Stimulated activated CD4-positive, alpha-beta T cell treated with anti-CD3 and anti-CD28 coated beads, TNF-alpha, amount 100 ng/mL, for 1 hour (primary cell): ENCODE measurements at places on chromosomes 2 and 18.
A peak's percentile ranks its signal among the peaks of the same experiment; 100 is the strongest.

DNA sequence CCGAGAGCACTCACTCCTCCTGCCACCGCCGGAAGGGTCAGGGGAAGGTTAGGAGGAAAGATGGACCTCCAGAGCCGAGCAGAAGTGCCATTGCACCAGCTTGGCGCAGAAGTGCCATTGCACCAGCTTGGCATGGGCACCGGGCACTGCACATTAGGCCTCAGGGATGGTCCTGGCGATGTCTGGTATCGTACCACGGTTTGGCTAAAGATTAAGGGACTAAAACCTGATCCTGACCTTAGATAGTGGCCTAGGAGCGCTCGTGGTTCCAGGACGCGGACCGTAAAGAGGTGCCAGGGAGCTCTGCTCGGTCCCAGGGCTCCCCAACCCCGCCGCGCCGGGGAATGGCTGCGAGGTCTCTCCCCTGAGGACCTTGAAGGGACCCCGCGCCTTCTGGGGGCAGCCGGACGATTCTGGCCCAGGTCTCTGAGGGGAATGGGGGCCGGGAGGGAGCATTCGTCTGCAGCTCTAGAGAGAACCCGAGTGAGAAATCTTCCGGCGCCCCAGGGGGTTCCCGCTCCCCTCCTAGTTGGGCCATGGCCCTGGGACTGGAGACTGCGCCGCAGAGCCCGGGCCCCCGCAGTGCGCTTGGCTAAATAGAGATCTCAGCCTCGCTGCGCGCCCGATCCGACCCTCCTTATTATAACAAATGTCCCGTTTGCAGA lies 1.8 kb downstream of the PAX8 start:
- no peak for DNase-seq

- DNase-seq, result no peak
These were observed 164.1 kb downstream of the GREB1L start for GRCh38 chr18:21406116-21406515.

- DNase-seq, result no peak
These were observed 29.2 kb upstream of the UXS1 start for GRCh38 chr2:106223347-106223746.

DNA sequence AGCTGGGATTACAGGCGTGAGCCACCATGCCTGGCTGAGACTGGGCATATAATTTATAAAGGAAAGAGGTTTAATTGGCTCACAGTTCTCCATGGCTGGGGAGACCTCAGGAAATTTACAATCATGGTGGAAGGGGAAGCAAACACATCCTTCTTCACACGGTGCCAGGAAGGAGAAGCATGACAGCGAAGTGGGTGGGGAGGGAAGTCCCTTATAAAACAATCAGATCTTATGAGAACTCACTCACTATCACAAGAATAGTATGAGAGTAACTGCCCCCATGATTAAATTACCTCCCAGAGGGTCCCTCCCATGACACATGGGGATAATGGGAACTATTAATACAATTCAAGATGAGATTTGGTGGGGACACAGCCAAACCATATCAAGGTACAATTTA lies 7.8 kb upstream of the LCLAT1 start:
- DNase-seq, result no peak

- DNase-seq, result no peak
These were observed 19.6 kb downstream of the CERS6 start for GRCh38 chr2:168475636-168476035.

- no peak for DNase-seq
These were observed 97.4 kb downstream of the OSBPL6 start for GRCh38 chr2:178291703-178292102.

DNA sequence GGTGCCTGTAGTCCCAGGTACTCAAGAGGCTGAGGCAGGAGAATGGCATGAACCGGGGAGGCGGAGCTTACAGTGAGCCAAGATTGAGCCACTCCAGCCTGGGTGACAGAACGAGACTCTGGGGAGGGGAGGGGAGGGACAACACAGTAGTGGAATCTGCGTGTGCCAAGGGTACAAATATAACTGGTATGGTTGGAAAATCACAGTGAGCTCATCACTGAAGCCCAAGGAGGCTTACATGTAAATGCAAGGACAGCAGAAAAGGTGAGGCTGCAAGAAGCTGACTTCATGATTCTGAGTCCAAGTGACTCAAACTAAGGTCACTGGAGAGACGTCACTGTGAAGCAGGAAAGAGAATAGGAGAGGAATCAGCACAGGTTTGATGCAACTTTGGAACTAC lies 9.2 kb downstream of the SEPTIN10 start:
- no peak for DNase-seq

DNA sequence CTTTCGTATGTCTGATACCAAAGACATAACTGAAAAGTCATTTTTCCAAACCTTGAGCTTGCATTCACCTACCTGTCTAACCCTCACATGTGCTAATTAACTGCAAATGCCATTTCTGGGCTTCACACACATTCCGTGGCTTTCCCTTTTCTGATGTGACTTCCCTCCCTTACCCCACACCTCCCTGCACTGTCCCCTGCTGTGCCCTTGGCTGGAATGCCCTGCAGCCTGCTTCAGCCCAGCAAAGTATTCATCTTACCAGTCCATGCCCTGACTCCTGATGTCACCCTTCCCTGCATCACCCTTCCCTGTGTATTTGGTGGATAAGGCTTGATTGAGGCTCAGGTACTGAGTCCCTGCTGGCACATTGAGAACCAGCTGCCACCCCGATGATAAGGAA lies 12.2 kb downstream of the RETSAT start:
- no peak for DNase-seq

GRCh38 chr2:43794956-43795355 lies 21.1 kb downstream of the DYNC2LI1 start:
- no peak for DNase-seq

DNA sequence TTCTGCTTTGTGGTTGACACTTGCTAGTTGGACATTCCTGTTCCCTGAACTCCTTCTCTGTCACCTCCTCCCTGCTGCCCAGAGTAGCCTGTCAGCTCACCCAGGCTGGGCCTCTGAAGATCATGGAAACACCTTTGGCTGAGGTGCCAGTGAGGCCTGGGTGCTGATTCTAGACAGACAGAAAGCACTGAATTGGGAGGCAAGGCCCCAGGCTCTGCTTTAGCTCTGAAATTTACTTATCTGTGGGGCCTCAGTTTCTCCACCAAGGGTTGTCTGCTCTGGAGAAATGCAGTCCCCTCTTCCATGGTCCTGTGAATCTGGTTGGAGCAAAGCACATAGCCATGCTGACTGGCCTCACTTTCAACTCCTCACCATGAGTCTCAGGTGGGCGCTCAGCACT lies 104.6 kb upstream of the SIX3 start:
- DNase-seq, result no peak

DNA sequence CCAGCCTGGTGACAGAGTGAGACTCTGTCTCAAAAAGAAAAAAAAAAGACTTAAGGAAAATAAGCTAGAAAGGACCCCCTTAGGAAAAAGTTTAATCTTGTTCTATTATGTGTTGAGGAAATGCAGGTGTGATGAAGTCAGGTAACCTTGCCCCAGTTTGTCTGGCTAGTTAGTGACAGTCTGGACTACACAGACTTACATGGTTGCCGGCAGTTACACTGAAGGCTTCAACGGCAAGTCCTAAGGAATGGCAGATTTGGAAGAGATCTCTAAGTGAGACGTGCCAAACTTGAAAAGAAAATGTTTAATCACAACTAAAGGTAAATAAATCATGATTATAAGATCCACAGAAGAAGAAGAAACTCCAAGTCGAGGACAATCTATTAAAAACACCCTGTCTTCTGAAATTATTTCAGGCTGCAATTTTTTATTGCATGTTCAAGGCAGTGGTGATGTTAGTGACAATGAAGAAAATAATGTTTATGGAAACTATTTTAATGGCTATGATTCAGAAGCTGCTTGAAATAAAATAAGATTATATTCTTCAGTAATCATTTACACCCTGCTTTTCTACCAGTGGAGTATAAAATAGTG lies 84.2 kb downstream of the TTC27 start:
- DNase-seq, result no peak

GRCh38 chr18:32831781-32832180 lies 59.0 kb upstream of the KLHL14 start:
- DNase-seq, result no peak

- no peak for DNase-seq
These were observed 273.1 kb downstream of the PLCL1 start for GRCh38 chr2:198077477-198077876.

DNA sequence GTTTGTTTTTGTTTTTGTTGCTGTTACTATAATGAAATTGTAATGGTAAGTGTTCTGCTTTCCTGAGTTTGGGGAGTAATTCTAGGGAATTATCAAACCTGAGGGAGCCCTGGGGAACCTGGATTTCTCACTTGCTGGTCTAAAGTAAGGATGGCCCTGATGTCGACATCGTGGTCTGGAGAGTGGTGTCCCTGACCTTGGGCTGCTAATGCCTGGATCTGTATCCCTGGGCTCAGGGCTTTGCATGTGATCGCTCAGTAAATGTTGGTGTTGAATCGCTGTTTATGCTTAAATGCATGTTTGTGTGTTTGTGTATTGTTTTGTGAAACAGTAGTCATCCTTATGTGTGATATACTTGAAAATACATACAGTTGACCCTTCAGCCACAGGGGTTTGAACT lies 6.1 kb downstream of the ACP1 start:
- no peak for DNase-seq

DNA sequence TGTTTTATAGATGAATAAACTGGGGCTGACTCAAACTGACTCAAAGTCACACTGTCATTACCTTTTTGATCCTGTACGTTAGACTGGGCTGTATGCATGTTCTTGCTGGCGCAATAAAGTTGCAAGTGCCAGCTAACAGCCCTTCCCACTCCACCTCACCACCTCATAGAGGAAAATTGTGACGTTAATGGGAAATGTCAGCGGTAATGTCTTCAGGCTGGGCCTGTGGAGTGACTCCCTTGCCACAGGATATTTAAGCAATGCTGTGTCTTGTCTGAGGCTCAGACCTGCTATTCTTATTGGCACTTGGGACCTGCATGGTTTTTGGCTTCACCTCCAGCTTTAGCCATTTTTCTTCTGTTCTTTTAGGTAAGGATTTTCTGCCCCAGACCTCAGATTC lies 25.2 kb upstream of the CASP10 start:
- DNase-seq, result no peak

DNA sequence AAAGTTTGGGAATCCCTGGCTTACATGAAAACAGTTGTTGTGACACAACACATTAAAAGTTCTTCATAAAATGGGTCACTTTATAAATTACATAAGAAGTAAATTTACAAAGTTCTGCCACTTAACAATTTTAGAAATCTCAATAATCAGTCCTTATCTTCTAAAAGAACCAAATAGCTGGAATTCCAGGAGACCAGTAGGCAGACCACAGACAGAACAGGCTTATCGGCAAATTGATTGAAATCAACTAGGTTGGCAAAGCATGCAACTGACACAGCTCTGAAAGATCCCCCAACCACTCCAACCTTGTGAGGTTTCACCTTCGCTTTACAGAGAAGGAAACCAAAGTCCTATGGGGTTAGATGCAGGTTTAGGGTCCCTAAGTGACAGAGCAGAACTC lies 103.0 kb downstream of the DNER start:
- no peak for DNase-seq

- DNase-seq, result no peak
These were observed 26.8 kb downstream of the MAPK4 start for GRCh38 chr18:50586710-50587109.

DNA sequence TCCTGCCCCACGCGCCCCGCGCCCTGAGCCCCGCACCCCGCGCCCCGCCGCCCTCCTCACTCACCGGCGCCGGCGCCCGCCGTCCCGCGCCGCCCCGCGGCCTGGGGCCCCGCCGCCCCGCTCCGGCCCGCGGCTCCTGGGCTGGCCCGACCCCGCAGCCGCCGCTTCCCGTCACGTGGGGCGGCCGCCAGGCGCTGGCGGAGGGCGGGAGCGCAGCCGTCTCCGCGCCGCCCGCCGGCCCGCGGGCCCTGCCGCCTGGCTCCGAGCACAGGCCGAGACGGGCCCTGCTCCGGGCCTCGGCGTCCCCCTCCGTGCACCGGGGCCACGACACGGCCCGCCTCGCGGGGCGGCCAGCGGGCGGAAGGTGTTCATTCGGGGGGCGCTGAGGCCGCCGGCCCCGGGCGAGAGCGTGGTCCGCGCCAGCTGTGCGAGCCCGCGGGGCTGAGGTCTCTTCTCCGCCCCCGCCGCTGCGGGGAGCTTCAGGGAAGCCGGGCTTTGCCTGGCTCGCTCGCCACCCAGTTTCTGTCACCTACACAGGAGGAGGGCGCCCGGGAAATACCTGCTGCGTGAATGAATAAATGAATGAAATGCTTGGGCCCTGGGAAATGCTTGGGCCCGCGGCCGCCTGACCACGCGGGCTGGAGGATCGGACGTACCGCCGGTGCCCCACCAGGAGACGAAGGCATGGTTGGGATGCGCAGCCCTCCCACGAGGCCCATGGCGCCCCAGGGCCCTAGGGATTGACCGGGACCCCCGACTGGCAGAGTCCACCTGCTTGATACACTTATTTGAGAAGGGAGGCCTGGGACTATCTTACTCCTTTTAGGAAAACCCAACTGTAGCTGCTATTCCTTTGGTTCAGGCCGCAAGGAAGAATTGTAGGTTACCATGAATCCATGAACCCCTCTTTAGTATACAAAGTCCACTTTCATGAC lies at the start of gene TGFBRAP1:
Gene TGFBRAP1 (minus strand): TSS at position 175 of the 935 bp plus-strand sequence. CDS start 21,434 bp downstream, outside the sequence.
- DNase-seq, result peak; percentile 41

DNA sequence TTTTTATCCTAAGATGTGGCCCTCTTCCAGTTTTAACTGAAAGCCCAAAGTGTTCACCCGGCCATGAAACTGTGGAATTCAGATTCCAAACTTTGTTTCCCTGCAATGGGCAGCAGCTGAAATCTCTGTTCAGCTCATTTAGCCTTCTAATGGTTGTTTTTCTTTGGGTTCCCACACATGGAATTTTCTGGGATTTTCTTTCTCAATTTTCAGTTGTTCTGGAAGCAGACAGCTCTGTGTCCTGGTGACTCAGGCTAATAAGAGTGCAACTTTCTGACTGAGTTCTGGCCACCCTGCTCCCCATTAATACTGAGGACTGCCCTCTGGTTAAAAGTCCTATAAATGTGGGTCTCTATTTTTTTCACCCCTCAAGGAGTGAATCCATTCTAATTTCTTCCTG lies 78.5 kb downstream of the PMS1 start:
- no peak for DNase-seq

GRCh38 chr2:69046221-69046662 lies 33.3 kb downstream of the ANTXR1 start:
- no peak for DNase-seq

- no peak for DNase-seq
These were observed 20.8 kb upstream of the OTOS start for GRCh38 chr2:240161087-240161750.

DNA sequence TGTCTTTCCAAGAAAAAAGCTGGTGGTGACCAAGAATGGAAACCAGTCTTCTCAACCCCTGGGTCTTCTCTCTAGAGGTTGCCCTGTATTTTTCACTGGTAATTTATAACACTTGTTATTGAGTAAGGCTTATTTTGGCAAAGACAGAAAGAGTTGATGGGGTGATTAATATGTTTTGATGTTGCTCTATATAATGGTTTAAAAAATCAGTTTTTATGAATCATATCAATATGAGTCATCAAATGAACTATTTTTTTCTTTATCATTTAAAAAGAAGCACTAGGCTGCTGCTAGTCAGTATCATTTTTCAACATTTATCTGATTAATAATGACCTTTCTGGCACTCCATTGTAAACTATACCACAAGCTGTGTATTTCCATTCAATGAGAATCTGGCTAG lies 1142.2 kb downstream of the LRP1B start:
- no peak for DNase-seq

GRCh38 chr2:68468801-68469200 lies 1.4 kb downstream of the APLF start:
- no peak for DNase-seq

- no peak for DNase-seq
These were observed 8.9 kb downstream of the TMSB10 start for GRCh38 chr2:84914334-84914733.
